ENCODE measurements at places on chromosomes 3 and 15. TPM values are rescaled to one million over a fixed set of nuclear protein-coding genes. Genes with fewer than 3 reads are reported as not detected.

GRCh38 chr3:114714957-114715460 is 421.2 kb downstream of the TIGIT start:
- no peak for DNase-seq

- no peak for DNase-seq
Measured at GRCh38 chr3:185409957-185410356, 47.0 kb downstream of the MAP3K13 start.

GRCh38 chr3:116971531-116971930 is 262.0 kb downstream of the TUSC7 start:
- no peak for DNase-seq

- DNase-seq: no peak
Measured at GRCh38 chr3:128784232-128784631, 58.2 kb downstream of the RAB7A start.

GRCh38 chr3:55481744-55482495 is 5.2 kb downstream of the WNT5A start:
- peak; percentile 73 for DNase-seq

GRCh38 chr3:138578961-138579574 is 15.0 kb downstream of the CEP70 start:
- DNase-seq: no peak

DNA sequence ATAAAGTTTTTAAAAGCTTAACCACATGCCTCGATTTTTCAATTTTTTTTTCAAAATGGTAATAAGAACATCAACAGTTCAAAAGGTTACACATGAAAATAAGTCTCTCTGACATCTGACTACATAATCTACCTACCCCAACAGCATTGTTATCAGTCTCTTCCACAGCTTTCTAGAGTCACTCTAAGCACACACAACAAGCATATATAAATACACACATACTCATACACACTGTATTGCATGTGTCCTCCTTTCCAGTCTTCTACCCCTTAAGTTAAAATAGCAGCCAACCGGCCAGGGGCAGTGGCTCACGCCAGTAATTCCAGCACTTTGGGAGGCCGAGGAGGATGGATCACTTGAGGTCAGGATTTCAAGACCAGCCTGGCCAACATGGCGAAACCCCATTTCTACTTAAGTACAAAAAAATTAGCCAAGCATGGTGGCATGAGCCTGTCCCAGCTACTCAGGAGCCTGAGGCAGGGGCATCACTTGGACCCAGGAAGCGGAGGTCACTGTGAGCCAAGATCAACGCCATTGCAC is 12.2 kb downstream of the TBL1XR1 start:
- DNase-seq: no peak

DNA sequence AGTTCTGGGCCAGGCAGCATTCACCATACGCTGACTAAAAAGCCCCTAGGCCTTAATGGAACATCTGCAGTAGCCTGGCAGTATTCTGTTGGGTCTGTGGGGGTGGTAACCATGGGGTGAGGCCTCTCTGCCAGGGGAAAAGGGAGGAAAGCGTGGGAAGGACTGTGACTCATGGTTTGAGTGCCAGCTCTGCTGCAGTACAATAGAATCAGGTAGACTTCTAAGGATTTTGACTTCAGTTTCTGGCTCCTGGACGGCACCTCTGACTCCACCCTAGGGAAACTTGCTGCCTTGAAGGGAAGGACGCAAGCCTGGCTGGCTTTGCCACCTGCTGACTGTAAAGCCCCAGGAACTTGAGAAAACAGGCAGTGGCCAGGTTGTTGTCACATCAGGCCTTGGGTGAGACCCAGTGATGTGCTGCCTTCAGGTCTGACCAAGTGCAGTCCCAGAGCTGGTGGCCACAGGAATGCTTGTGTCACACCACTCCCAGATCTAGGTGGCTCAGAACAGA is 148.6 kb downstream of the SUCNR1 start:
- peak; percentile 32 for DNase-seq

GRCh38 chr3:50625231-50626182 is 8.6 kb downstream of the MAPKAPK3 start:
- DNase-seq: no peak

DNA sequence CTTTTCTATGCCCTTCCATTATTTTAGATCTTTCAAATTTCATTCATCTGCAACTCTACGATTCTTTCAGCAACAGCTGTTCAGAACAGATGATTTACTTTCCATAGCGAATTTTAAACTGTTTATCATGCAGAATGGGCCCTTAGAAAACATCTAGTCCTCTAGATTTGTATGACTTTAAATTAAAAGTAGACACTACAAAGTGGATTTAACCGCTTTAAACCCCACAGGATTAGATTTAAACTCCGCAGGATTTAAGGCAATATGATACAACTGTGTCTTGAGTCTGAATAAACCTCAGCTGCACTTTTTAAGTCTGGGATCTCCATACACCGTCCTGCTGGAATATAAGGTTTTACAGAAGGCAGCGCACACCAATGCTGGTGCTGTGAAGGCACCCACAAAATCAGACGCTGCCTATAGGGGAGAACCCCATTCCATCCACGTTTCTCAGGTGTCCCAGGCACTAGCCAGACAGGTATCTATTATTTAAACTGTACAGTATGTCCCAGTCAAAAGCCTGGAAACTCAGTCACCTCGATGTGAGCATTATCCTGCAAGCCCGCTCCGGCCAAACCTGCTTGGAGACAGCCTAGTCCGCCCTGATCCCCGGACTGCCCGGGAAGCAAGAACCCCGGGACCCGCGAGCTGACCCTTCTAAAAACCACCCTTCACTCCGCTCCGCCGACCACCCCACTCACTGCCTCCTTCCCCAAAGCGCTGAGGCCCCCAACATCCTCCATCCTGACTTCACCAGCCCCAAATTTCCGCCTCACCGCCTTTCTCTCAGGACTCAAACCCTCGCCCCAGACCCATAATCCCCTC is 768 bp downstream of the ANO10 start:
- peak; percentile 22 for DNase-seq

ACOX2 gene
- total RNA-seq: 17.8 TPM

FBXL22 gene
- 0.28 TPM for total RNA-seq

SKOR1 gene
- not detected for total RNA-seq
